CD4-positive, alpha-beta T cell treated with Interferon gamma for 1 hour (primary cell): ENCODE measurements at places on chromosomes 3 and 15.
A peak's percentile ranks its signal among the peaks of the same experiment; 100 is the strongest.

GRCh38 chr3:47283193-47283537 is 421 bp downstream of the KLHL18 start:
- DNase-seq: peak; percentile 26

- no peak for DNase-seq
Observed at GRCh38 chr15:63165166-63165859, 8.0 kb upstream of the RPS27L start.

DNA sequence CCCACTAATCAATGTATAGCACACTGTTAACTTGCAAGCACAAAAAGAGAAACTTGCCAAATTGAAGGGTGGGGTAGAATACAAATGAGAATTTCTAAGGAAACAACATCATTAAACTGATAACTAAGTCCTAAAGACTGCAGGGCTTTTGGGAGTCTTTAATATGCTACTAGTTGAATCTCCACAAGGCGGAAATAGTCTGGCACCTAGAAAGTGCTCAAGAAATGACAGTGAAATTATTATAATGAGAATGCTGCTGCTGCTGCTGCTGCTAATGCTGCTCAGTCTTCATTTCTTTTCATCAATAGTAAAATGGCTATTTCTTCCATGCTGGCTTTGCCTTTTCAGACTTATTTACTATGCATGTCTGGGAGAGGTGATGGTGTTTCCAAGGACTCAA is 91.8 kb downstream of the BTD start:
- no peak for DNase-seq

GRCh38 chr3:99949956-99950670 is 132.5 kb downstream of the CMSS1 start:
- DNase-seq: no peak

- no peak for DNase-seq
Observed at GRCh38 chr3:32973982-32974381, 22.5 kb downstream of the CCR4 start.

DNA sequence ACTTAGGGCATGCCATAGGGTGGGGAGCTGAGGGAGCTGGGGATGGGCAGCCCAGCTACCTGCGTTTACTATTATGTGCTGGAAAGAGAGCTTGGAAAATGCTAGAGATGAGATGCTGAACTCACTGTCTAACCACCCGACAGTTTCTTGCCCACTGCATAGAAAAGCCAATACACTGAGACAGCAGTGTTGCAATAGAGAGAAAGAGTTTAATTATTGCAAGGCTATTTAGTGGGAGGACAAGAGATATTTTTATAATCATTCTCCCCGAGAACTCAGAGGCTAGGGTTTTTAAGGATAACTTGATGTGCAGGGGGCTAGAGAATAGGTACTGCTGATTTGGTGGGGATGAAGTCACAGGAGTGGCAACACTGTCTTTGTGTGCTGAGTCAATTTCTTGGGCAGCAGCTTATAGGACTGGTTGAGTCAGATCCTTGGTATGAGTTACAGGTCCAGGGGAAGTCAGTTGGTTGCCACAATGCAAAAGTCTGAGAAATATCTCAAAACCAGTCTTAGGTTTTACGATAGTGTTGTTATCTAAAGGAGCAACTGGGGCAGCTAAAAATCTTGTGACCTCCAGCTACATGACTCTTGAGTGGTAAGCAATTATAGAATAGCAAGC is 205.9 kb downstream of the GABRG3 start:
- no peak for DNase-seq

DNA sequence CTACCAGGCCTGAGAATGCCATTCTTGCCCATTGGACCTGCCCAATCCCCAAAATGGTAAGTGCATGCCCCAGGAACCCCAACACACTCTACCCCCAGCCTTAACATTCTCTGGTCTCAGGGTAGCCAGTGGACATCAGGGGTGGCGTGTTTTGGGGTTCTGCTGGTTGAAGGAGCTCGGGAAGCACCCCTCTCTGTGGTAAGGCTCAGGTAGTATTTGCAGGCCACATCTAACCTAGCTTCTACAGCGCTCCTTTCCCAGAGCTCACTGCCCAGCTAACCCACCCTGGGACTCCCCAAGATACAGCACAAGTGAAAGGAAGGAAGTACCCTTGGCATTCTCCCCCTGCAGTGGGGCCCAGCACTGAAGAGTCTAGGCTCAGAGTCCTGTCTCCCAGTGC is 19.8 kb downstream of the NMNAT3 start:
- no peak for DNase-seq

- DNase-seq: no peak
Observed at GRCh38 chr3:196012941-196013476, 68.9 kb downstream of the TFRC start.

DNA sequence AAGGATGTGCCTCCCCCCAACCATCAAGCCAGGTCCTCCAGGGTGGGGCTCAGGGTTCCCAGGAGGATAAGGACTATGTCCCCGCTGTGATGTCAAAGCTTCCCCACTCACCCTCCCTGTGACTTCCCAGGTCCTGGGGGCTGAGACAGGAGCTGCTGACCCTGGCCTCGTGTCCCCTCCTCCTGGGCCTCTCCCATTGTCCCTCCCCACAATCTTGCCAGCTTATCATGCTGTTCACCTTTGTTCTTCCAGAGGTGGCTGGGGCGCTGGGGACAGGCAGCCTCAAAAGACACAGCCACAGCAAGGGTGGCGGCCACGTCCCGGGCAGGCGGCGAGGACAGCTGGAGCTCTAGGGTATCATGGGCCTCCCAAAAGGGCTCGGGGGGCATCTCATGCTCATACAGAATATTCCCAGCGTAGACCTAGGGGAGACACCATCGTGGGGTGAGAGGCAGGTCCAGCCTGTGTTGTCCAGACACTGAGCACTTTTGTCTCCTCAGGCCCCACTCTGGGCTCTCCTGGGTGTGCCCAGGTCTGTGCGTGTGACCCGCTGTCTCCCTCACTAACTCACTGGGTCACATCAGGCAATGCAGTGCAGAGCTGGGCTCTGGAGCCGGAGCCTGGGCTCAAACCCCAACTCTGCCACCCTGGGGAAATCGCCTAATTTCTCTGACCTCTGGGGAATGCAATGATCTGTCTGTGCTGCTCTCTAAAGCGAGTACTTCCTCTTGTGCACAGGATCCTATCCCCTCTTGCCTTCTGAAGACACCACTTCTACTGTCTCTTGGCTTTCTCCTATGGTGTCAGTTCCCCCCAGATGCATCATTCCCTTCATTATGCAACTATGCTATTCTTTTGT is 30.0 kb downstream of the SNX33 start:
- DNase-seq: no peak

DNA sequence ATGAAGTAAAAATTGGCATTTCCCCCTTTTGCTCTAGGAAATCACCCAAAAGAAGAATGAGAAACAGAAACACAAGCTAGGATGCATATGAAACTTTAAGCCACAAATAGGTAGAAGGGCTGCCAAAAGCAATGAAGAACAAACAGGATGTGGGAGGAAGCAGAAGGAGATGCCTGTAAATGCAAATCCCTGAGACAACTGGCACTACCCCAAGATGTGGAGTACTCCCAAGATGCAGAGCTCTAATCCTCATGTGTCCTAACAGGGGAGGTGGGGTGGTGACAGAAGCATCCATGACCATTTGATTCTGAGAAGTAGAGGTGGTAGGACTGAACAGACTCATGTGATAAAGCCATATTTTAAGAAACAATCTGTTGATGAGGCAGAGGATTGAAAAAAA is 31.9 kb upstream of the ZNF280D start:
- no peak for DNase-seq

- DNase-seq: no peak
Observed at GRCh38 chr3:124935794-124936542, 1.4 kb upstream of the MUC13 start.

DNA sequence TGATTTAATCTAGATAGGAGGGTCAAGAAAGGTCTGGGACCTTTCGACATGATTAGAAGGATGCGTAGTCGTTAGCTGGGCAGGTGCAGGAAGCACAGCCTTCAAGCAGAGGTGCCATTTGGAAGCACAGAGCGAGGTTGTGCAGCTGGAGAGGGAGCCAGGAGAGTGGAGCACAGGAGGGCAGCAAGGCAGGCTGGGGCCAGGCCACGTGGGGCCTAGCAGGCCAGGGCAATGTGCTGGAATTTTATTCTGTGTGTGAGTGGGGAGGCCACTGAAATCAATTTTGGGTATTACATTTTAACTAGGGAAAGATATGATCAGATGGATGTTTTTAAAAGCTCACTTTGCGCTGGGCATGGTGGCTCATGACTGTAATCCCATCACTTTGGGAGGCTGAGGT is 297.0 kb upstream of the LRRFIP2 start:
- no peak for DNase-seq

GRCh38 chr3:13134879-13135206 is 61.6 kb upstream of the IQSEC1 start:
- no peak for DNase-seq

DNA sequence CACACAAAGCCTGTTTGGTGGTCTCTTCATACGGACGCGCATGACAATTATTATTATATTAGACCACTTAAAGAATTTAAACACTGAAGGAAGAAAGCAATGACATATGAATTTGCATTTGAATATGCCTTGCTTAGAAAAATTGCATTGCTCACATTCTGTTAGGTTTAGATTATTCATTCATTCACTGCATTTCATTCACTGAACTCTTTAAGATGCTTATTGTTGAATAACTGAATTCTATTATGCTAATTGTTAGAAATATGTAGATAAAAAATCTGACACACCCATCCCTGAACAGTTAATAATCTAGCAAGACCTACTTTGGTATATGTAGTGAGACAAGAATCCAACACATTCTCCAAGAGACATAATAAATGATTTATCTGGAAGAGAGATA is 94.4 kb upstream of the PEX5L start:
- DNase-seq: no peak

DNA sequence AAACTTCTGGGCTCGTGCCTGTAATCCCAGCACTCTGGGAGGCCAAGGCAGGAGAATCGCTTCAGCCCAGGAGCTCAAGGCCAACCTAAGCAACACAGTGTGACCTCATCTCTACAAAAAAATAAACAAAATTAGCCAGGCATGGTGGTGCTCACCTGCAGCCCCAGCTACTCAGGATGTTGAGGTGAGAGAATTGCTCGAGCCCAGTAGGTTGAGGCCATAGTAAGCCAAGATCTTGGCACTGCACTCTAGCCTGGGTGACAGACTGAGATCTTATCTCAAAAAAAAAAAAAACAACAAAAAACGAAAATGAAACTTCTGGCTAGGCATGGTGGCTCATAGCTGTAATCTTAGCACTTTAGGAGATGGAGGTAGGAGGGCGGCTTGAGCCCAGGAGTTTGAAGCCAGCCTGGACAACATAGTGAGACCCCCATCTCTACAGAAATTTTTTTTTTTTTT is 53.7 kb downstream of the PIK3CB start:
- DNase-seq: peak; percentile 63

- no peak for DNase-seq
Observed at GRCh38 chr3:190167936-190168680, 47.4 kb upstream of the P3H2 start.

DNA sequence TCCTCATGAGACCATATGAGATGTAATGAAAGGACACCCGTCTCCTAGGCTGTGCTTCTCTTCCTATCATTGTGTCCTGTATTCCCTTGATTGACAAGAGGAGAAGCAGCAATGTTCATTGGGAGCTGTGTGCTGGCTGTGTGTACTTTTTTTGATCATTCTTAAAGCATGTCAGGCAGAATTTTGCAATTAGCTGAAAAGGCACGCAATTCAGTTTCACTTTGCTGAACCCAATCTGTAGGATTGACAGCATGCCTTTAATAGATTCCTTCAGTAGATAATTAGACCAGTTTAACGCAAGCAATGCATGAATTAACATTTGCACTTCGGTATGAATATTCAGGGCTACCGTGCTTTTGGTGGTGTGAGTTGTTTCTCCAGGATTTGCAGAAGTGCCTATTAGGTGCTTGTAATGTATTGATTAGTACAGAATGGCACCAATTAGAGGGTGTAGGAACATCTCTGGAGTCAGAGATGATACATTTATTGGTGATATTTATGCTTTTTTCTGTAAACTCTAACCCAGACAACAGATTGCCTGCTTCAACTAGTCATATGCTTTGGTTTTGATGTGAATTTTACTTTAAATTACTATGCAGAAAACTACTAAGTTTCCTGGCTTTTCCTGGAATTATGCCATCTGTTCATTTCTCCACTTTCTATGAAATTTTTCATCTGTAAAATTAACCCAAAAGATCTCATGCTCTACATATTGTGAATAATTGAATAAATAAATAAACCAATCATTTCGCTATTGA is 114.3 kb downstream of the NSUN3 start:
- DNase-seq: no peak

GRCh38 chr3:38157595-38157994 is 7.7 kb upstream of the OXSR1 start:
- no peak for DNase-seq

- DNase-seq: no peak
Observed at GRCh38 chr15:67796196-67797127, 28.8 kb upstream of the SKOR1 start.

- DNase-seq: no peak
Observed at GRCh38 chr15:91947683-91948608, 94.4 kb downstream of the SLCO3A1 start.

DNA sequence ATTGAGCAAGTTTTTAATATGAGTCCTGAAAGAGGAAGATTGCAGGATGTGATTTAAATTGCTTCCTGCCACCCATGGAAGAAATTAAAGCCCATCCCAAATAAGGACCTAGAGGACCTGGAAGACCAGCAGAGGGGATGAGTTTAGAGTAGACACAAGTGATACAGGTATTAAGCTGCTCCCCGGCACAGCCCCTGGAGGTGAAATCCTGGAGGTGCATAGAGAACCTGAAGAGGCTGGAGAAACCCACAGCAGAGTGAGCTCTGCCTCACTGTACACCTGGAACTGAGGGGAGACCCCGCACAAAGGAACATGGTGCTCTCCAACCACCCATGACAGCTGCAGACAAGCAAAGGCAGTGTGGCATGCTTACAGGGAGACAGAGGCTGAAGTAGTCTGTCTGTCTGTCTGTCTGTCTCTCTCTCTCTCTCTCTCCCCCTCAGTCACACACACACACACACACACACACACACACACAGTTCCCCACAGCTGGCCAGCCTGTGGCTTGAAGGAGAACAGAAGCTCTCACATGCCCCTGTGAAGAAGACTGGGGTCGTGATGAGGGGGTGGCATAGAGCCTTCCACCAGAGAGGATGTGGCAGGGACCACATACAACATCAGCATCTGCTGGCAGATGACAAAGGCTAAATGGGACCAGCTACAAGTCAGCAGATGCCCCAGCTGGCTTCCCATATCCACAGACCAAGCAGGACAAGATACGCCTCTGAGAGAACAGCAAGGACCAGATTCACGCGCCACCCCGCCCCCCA is 38.1 kb downstream of the FSIP1 start:
- DNase-seq: no peak

DNA sequence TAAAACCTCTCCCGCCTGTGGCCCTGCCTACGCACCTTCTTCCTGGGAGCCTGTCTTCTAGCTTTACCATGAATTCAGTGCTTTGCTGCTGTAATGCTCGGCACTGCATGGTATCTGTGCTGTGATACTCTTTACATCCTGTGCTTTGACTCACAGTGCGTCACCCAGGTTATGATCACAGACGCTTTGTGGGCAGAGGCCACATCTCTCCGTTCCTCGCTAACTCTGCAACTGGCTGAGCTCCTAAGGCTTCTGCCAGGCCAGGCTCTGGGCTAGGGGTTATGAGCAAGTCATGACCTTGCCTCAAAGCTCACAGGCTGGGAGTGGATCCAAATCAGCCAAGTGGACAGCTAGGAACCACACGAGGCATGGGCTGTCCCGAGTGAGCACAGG is 23.2 kb downstream of the SPTBN5 start:
- DNase-seq: peak; percentile 40
